ENCODE measurements at places on chromosomes 6 and 20.
A peak's percentile ranks its signal among the peaks of the same experiment; 100 is the strongest.

DNA sequence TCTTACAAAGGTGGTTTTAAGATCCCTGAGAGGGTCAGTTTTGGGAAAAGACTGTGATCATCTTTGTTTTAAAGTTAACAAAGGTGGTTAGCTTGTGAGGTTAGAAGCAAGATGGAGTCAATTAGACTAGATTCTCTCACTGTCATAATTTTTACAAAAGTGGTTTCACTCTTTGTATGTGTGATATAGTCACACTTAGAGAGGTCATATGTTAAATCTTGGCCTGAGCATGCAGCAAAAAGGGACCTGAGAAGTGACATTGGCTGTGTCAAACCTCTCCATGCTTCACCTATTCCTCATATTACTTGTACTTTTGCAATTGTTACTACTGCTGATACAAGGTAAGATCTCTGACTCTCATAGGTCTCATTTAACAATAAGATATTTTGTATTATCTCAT lies 368.0 kb downstream of the TBC1D32 start:
- DNase-seq = no peak

DNA sequence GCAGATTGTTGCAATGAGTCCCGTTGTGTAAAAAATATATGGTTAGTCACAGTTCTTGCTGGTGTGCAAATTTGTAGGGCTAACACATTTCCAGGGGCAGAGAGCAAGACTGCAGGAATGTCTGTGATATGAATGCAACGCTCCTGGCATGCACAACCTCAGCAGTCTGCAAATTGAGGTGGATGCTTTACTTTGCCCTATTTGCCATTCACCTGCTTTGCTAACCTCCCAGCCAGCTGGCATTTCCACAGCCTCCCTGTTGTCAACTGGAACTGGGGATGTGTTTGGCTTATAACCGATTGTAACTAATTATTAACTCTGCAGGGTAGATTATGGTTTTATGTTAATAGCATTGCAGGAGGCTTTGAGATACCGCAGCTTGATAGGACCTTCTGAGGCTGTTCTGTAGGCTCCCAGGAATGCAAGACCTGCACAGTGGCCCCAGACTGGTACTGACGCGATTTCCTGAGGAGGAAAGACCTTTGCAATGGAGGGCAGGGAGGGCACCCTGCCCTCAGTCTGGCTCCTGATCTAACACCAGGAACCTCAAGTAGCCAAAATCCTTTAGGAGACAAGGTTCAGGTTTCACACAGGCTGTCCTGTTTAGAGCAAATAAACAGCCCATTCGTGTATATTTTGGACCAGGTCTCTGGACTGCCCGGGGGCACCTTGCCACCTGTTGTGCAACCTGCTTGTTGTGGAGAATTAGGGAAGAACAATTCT lies 53.4 kb downstream of the EDN1 start:
- no peak for DNase-seq

- peak; percentile 21 for DNase-seq
These were observed 35.6 kb upstream of the KCNK16 start for GRCh38 chr6:39357998-39358686.

DNA sequence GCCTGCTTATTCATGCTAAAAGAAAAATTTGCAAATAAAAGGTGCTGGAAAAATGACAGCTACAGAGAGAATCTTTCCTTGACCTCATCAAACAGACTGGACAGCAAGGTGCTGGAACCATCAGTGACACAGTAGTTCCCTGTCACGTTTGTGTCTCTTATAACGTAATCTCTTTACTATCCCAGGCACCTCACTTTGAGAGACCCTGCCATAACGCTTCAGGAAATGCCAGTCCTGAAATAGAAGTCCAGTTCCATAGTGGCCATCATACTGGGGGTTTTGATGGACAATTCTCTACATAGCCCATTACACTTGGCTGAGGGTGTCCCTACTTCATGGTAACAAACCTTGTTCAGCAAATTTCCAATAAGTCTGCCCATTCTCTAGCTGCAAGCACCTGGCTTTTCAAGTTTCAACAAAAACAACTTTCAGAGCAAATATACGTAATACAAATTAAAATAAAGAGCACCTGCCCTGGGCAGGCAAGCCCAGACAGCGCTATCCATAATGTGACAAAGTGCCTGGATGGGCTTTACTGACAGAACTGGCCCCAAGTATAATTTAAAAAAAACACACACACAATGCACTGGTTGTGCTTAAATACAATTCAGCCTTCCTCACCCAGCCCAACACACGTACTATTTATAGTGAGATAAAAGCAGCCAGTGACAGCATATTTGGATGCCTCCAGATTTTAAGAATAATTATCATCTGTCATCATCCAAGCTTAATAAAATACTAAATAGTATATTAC lies 38.7 kb downstream of the CNKSR3 start:
- no peak for DNase-seq

- no peak for DNase-seq
These were observed 231.9 kb downstream of the CLIC5 start for GRCh38 chr6:45783716-45784115.

GRCh38 chr6:138099832-138100231 lies 7.4 kb downstream of the PERP start:
- peak; percentile 59 for DNase-seq

- DNase-seq = no peak
These were observed 20.3 kb downstream of the SNTA1 start for GRCh38 chr20:33423141-33423834.

GRCh38 chr6:24458134-24458533 lies 31.2 kb downstream of the GPLD1 start:
- DNase-seq = no peak

DNA sequence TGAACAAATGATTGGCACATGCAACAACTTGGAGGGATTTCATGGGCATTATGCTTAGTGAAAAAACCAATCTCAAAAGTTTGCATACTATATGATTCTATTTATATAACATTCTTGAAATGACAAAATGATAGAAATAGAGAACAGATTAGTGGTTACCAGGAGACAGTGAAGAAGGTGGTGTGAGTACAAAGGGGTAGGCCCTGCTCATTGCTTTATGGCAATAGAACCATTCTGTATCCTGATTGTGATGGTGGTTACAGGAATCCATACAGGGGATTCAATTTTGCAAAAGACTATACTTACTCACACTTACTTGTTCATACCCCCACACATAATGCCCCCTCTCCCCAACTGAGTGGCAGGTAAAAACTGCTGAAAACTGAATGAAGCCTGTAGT lies 30.2 kb upstream of the LAMA4 start:
- DNase-seq = no peak

GRCh38 chr6:122696853-122697252 lies 82.7 kb upstream of the FABP7 start:
- DNase-seq = no peak

DNA sequence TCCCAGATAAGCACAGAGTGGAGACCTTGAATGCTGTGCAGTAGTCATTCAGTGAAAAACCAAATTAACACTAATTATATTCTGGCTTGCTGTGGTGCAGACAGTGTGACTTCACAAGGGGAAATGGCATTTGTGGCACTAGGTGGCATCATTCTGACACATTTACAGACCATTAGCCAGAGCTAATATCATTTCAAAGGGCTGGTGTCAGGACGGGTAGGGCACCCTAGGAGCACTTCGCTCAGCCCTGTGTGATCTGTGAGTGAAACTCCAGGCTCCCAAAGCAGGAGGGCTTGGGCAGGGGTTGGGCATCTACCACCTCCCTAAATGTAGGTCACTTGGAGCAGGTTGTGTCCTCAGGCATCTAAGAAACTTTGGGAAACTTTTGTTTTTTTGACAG lies 555.8 kb downstream of the PKHD1 start:
- DNase-seq = no peak

DNA sequence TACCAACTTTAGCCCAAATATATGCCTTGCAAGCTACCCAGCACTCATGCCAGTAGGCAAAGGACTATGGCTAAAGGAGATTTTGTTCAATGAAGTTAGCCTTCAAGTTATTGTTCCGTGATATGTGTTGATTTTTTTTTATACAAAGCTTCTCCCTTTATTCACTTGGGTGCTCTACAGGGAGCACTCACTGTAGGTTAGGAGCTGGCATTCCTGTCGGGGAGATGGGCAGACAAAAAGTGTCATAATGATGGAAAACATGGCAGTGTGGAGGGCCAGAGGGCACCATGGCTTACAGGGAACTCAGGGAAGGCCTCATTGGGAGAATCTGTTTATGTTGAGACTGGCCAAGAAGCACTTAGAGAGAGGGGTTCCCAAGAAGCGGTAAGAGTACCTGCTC lies 292.4 kb downstream of the TSHZ2 start:
- no peak for DNase-seq

All from fibroblast of skin of left biceps (primary cell).